ENCODE measurements at places on chromosomes 16 and 17. TPM values are rescaled to one million over a fixed set of nuclear protein-coding genes. Genes with fewer than 3 reads are reported as not detected.

GRCh38 chr16:86818671-86819532, 240.6 kb downstream of the FOXL1 start:
- no peak overlapping the region for H3K4me3 ChIP-seq
- H3K27ac ChIP-seq: no peak overlapping the region
- DNase-seq: no peak
- no peaks in the 10 kb centered on the region for H3K4me1 ChIP-seq
- 0 out of 2 replicates have a peak, but pooled peaks cover 5% of the 10 kb centered on the region for H3K27me3 ChIP-seq

The G6PC1 gene
- not detected for total RNA-seq

The HS3ST2 gene
- total RNA-seq: 4.5 TPM

The TBC1D3I gene
- 0.46 TPM for total RNA-seq

All from H1 (cell line).